ENCODE measurements at places on chromosomes 12 and 14.

- no peak for DNase-seq
Observed at GRCh38 chr12:67223225-67223624, 45.9 kb upstream of the CAND1 start.

DNA sequence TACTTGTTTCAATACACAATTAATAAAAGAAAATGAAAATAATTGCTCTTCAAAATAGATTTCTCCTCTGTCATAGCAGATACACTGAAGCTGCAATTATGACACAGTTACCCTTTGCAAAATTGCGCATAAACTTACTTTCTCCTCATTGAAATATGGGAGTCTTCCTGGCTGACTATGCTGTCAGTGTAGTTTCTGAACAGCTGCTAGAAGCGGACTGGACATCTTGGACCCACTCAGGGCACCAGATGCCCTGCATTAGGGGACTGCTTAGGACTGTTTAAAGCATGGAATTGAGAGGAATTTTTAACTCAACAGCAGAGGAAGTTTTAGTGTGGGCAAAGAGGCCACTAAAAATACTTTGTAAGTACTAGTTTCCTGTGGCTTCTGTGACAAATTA, 454.9 kb downstream of the ATP23 start:
- DNase-seq: no peak

DNA sequence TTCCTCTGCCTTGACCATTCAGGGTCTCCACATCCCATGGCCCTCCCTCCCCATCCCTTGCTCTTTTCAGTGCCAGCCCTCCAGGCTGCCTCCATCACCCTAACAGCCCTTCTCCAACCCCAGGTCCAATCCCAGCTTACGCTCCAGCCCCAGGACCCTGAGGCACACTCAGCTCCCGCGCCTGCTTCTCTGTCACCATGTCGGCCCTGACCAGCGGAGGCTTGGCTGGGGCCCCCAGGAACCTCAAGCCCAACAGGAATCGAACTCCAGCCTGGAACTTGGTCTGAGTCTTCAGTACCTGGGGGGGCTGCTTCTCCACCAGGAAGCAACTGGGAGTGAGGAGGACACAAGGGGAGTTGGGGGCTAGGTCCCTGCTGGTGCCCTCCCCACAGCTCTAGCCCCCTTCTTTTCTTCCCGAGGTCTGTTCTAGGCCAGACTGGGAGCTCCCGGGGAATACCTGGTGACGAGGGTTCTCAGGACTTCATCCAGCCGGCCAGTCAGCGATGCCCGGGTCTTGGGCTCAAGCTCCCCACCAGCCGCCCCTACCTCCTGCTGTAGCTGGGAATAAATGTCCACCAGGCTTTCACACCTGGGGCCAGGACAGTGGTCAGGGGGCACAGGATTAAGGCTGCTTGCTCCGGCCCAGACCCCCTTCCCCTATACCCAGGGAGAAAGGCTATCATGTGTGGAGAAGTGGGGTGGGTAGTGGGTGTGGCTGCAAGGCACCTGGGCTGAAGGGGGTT, 6.0 kb downstream of the STAT6 start:
- no peak for DNase-seq

GRCh38 chr12:14952299-14952921, 9.0 kb downstream of the ARHGDIB start:
- peak; percentile 85 for DNase-seq

DNA sequence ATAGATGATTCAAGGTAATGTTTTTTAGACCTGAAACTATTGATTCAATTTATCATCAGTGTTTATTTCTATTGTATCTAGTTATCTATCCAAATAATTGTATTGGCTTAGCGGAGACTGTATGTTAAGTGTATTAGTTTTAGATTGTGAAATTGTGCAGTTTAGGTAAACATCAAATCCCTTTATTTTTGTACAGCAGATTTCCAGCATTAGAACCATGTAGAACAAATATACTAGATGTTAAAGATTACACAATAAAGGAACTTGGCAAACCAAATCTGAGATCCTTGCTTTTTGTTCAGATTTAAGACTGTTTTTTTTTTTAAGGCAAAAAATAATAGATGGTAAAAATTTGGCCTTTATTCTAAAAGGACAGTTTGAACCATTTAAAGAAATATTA, 39.3 kb downstream of the PPM1A start:
- no peak for DNase-seq

DNA sequence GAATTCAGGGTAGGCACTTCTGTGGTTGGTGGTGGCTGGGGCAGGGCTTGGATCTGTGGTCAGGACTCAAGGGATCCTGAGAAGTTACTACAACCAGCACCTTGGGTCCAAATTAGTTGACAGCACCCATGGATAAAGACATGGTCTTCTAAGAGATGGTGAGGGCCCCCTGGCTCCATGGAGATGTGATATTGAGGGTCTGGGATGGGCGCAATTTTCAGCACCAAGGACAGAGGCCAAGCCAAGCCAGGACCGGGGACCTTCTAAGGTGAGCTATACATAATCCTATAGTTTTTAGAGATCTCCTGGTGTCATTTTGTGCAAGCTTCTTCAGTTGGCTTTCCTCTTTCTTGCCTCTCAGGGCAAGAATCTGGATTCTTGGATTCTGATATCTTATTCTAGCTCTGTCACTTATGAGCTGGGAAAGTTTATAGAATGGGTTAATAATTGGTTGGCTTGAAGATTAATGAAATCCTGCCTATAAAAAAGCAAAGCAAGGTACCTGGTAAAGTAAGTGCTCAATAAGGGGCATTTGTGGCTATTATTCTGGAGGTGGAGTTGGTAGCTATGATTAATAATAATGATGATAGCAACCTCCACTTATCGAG, 130.1 kb upstream of the LHX5 start:
- no peak for DNase-seq

- DNase-seq: peak; percentile 95
Observed at GRCh38 chr14:96053600-96054381, 14.6 kb downstream of the C14orf132 start.

- peak; percentile 72 for DNase-seq
Observed at GRCh38 chr12:132827763-132828703, 636 bp downstream of the GOLGA3 start.

- no peak for DNase-seq
Observed at GRCh38 chr12:93323625-93324329, 53.9 kb upstream of the NUDT4 start.

GRCh38 chr14:101248840-101249675, 312.2 kb upstream of the DIO3 start:
- DNase-seq: no peak

GRCh38 chr14:61621444-61621843, 73.9 kb upstream of the HIF1A start:
- no peak for DNase-seq

DNA sequence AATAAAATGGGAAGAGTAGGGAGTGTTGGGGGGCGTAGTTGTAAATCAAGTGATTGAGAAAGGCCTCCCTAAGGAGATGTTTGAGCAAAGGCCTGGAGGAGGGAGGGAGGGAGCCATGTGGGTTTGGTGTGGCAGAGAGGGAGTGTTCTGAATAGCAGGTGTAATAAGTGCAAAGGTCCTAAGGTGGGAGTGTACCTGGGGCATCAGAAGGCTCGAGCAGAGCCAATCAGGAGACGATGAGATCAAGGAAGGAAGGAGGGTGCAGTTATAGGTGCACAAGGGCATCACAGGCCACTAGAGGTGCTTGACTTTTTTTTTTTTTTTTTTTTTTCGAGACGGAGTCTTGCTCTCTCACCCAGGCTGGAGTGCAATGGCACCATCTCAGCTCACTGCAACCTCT, 77.9 kb upstream of the PLXNC1 start:
- no peak for DNase-seq

DNA sequence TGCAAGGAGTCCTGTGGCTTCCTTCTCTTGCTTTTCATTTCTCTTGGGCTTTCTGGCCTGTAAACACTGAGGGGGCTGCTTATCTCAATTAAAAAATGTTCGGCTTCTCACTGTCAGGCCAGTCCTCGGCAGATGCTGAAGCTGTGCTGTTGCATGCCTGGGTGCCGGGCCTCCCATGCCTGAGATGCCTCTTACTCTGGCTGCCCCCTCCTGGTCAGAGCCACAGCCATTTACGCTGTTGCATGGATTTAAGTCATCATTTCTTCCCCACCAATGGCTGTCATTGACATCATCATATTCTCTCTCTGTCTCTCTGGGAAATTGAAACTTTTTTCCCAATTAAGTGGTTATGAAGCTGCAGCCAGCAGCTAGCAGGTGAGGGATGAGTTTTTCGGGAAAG, 53.7 kb downstream of the FOXN4 start:
- peak; percentile 2 for DNase-seq

DNA sequence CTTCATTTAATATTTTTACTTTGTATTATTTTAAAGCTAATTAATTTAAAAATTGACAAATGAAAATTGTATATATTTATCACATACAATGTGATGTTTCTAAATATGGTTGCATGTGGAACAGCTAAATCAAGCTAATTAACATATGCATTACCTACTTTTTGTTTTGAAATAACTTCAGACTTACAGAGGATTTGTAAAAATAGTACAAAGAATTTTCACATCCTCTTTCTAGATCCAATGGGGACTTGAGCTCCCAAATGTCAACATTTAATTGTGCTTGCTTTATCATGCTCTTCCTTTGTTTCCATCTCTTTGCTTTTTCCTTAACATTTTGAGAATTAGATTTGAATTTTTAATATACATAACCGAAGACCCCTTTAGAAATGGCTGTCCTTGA, 6.6 kb downstream of the DCD start:
- DNase-seq: no peak

GRCh38 chr12:53999559-54000115, 324 bp upstream of the HOXC9 start:
- DNase-seq: peak; percentile 89

- DNase-seq: peak; percentile 51
Observed at GRCh38 chr14:59425322-59425935, 39.8 kb downstream of the GPR135 start.

- DNase-seq: no peak
Observed at GRCh38 chr12:6555018-6555691, 687 bp downstream of the IFFO1 start.

- peak; percentile 7 for DNase-seq
Observed at GRCh38 chr14:83714151-83714550, 1815.8 kb upstream of the FLRT2 start.

DNA sequence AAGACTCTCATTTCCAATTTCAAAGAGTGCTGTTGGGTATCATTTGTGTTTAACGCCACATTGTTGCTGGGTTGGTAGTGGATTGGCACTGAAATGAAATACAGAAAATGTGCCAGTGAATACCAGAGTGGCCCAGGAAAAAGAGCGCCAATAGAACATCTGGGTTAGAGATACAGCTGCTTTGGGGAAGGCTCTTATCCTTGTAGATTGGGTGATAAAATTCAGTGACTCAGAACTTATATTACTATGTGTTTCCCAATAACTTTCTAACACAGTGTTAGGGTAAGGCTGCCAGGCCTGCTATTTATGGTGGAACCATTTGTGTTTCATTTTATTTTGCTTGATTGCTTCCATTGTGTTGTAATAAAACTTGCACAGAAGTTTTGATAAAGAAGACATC, 168.2 kb upstream of the SSTR1 start:
- peak; percentile 3 for DNase-seq

- no peak for DNase-seq
Observed at GRCh38 chr12:1324910-1325309, 269.5 kb downstream of the FBXL14 start.
